ENCODE measurements at places on chromosomes 13 and 19. TPM values are rescaled to one million over a fixed set of nuclear protein-coding genes. Genes with fewer than 3 reads are reported as not detected.

BRD4 gene
- total RNA-seq, result 21.3 TPM

KLK2 gene
- 0.14 TPM for total RNA-seq

CD79A gene
- total RNA-seq, result 0.34 TPM

KLK8 gene
- total RNA-seq, result not detected

C19orf12 gene
- total RNA-seq, result 29.8 TPM

ZNF534 gene
- not detected for total RNA-seq

RUBCNL gene
- total RNA-seq, result under 0.01 TPM

FSD1 gene
- total RNA-seq, result 11.0 TPM

PSG7 gene
- total RNA-seq, result not detected

EBI3 gene
- total RNA-seq, result 0.47 TPM

AMER2 gene
- not detected for total RNA-seq

ZNF835 gene
- total RNA-seq, result 0.65 TPM

ADAMTS10 gene
- 13.8 TPM for total RNA-seq

FUT1 gene
- total RNA-seq, result 10.9 TPM

GPR4 gene
- 3.2 TPM for total RNA-seq

PRTN3 gene
- not detected for total RNA-seq

ZNF653 gene
- 5.1 TPM for total RNA-seq

CAPN12 gene
- total RNA-seq, result not detected

ZNF83 gene
- total RNA-seq, result 40.9 TPM

DIRAS1 gene
- 0.23 TPM for total RNA-seq

SPHK2 gene
- 12.6 TPM for total RNA-seq

ELANE gene
- total RNA-seq, result not detected

ANKRD24 gene
- 0.68 TPM for total RNA-seq

NXNL1 gene
- total RNA-seq, result not detected

RDH8 gene
- total RNA-seq, result not detected

CACNG6 gene
- 0.84 TPM for total RNA-seq
